ENCODE measurements at places on chromosomes 13 and 19.
A peak's percentile ranks its signal among the peaks of the same experiment; 100 is the strongest.

GRCh38 chr13:45021250-45021649, 31.9 kb downstream of the GPALPP1 start:
- no peak for DNase-seq

DNA sequence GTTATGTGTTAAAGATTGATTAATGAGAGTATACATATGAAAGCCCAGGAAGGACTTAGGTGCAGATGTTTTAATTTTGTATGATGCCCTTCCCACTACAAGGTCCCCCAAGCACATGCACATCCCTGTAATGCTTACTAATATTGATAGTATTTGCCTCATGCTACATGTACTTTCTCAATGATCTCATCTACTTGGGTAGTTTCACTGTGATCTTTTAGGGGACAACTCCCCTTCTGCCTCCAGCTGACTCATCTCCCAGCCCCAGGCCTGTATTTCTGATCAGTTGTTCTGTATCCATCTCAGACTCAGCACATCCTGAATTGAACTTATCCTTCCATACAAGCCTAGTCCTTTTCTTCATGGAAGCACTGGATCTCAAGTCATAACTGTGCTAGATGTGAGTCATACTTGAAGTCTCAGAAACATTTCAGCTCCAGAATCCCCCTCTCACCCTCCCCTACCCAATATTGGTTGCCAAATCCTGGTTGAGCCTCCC, 49.4 kb upstream of the INTS6 start:
- peak; percentile 81 for DNase-seq

DNA sequence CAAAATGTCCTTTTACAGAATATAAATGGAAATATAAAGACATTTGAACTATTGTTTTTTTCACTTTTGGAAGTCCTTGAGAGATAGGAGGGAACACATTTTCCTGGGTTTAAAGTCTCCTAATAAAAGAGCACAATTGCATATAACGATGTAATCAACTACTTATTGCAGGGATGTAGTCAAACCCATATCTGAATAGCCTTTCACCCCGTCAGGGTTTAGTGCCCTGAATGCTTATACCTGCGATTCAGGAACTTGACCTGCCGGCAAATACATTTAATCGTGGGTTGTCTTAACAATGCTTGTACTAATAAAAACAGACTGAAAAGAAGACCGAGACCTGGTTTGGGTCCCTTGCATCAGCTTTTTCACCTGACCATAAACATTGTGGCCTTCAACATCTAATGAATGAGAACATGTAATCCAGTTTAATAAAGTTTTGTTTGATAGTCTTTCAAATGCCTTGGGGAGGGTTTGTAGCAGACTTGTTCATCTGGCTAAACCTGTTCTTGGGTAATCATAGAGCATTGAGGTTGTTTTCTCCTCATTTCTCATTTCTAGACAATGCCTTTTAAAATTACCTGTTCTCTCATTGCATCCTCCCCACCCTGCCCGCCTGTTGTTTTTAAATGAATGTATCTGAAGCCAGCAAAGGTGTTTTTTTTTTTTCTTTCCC, 7.0 kb downstream of the KLF5 start:
- no peak for DNase-seq

GRCh38 chr19:39319892-39320248, 793 bp downstream of the LRFN1 start:
- DNase-seq, result no peak

GRCh38 chr19:33484226-33484774, 37.3 kb downstream of the PEPD start:
- no peak for DNase-seq

- no peak for DNase-seq
These were observed 20.3 kb downstream of the ACTN4 start for GRCh38 chr19:38667661-38668171.

- DNase-seq, result no peak
These were observed 14.1 kb downstream of the IZUMO4 start for GRCh38 chr19:2110822-2111221.

- no peak for DNase-seq
These were observed 61.4 kb downstream of the RNASEH2B start for GRCh38 chr13:50970956-50971355.

- DNase-seq, result no peak
These were observed 166.1 kb downstream of the SLC7A1 start for GRCh38 chr13:29429286-29429900.

GRCh38 chr13:28743020-28743419, 24.2 kb upstream of the SLC46A3 start:
- DNase-seq, result no peak

GRCh38 chr19:58354478-58355030, 1.3 kb upstream of the A1BG start:
- DNase-seq, result no peak

- no peak for DNase-seq
These were observed 5.9 kb upstream of the MCF2L start for GRCh38 chr13:112962911-112963625.

- no peak for DNase-seq
These were observed 14.8 kb upstream of the ATP8B3 start for GRCh38 chr19:1826557-1827521.

DNA sequence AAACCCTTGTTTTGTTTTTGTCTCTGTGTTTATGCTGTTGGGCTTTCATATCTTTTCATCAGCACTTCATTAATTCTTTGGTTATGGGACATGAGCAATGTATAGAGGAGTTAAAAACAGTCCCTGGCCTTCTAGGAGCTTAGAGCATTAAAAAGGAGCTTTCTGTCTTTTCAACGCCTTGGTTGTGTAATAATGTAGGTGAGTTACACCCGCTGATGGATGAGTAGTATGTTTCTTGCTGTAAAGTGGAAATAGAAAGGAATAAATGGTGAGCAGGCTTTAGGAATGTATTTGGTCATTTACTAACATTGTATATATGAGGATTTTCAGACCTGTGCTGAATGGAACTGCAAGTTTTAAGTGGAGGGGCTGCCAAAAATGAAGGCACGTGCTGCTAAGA, 121.5 kb upstream of the RNF113B start:
- no peak for DNase-seq

GRCh38 chr13:90445179-90445578, 902.3 kb upstream of the MIR17HG start:
- no peak for DNase-seq

GRCh38 chr13:32381539-32381938, 46.4 kb downstream of the N4BP2L1 start:
- DNase-seq, result peak; percentile 16

GRCh38 chr19:49985871-49986270, 24.9 kb upstream of the SIGLEC11 start:
- DNase-seq, result no peak

DNA sequence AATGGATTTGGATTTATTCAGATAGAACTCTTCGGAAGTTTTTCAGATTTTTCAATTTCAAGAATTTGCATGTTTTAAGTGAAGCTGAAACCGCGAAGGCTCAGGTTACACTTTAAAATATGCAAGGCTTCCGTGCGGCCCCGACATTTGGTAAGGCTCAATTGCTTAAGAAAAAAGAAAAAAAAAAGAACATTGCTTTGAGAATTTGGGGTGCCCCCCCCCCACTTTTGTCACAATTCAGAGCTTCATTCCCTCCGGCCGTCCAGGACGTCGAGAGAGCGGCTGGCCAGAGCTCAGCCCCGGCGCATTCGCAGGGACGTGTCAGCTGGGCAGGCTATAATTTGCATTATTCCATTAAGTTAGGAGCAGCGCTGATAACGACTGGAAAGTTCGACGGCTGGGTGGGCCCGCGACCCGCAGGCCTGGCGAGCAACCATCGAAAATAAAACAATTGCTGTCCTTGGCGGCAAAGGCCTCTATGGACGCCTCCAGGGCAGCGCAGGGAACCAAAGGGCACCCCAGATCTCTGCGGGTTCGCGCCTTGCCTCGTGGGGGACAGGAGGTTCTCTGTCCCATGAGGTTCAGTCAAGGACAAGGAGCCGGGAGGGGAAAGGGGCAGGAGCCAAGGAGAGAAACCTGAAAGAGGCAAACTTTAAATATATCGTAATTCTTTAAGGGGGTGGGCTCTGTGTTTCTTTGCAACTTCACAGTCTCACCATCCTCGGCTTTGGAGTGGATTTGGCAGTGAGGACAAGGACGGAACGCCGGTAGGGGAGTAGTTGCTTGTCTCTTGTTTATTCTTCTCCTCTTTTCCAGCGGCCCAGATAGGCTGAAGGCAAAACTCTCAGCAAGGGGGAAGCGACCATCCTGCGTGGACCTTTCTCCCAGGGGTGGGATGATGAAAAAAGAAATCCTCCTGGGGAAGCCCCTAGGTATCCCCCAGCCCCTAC, 7.0 kb downstream of the SOX21 start:
- no peak for DNase-seq

DNA sequence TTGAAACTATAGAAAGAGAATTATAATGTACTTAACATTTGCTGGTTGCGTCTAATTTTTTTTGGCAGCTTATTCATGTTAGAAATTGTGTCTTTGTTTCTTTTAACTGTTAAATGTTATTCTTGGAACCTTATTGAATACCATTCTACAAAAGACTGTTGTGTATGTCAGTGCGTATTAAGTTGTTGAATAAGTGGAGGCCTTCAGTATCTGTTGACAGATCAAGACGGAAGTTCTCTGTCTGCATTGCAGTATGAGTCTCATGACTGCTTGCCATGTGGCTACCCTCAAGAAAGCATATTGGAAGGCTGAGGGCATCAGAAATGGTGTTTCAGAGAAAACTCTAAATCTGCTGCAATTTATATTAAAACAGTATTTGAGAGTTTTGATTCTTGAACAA, 8.5 kb downstream of the UBA2 start:
- no peak for DNase-seq

GRCh38 chr13:27954406-27954851, 14.7 kb downstream of the CDX2 start:
- DNase-seq, result no peak

DNA sequence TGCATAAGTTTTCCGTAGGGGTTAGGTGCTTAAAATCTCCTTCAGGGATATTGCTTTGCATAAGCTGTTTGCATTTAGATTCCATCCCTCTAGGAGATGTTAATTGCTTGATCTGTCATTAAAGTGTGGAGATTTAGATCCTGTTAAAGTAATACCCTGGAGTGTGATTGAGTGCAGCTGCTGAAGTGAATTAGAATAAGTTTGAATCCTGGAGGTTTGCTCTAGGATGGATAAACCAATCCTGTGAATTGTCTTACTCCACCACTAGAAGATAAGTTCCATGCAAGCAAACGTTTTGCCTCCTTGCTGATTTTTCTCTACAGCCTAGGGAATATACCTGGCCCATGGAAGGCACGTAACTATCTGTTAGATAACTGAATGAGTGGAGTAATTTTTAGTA, 1487.2 kb upstream of the PRR20A start:
- DNase-seq, result no peak

DNA sequence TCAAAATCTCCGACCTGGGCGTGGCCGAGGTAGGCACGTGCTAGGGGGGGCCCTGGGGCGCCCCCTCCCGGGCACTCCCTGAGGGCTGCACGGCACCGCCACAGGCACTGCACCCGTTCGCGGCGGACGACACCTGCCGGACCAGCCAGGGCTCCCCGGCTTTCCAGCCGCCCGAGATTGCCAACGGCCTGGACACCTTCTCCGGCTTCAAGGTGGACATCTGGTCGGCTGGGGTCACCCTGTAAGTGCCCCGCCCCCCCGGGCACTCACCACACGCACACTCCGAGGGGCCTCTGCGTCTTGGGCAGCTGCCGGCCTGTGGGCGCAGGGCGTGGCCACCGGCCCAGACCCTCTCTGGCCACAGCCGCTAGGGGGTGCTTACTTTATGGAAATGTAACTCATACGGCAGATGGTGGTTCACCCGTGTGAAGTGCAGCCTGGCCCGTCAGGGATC, 14.9 kb downstream of the STK11 start:
- no peak for DNase-seq

- DNase-seq, result no peak
These were observed 21.8 kb upstream of the OBI1 start for GRCh38 chr13:78680576-78681350.

DNA sequence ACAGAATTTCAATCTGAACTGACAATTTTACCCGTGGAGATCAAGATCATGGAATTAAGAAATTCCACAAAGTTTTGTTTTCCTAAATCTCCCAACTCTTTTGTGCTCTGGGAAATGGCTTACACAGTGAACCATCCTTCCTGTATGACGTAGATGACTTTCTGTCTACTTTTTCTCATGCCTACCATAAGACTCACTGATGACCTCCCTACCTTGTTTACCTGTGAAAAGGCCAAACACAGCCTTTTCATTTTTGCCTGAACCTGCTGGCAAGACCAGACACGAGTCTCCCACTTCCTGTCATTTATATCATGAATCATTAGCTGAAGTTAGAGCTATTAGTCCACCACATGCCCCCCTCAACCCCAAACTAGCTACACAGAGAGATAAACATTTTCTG, 4.6 kb upstream of the KBTBD6 start:
- no peak for DNase-seq

DNA sequence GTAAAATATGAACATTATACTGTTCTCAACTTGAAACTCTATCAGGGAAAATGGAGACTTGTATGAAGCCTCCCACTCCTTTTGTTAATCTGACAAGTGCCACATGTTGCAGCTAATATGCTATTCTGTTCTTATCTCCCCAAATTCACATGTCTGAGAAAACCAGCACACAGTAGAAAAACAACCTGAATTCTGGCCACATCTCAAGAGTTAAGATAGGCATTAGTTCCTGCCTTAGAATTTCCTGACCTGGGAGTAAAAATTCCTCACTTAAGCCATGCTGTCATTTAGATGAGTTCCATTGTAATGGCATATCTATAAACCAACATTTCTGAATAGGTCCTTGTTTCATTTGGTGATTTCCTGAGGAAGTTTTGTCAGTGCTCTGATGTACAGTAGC, 1098.5 kb downstream of the EFNB2 start:
- no peak for DNase-seq

DNA sequence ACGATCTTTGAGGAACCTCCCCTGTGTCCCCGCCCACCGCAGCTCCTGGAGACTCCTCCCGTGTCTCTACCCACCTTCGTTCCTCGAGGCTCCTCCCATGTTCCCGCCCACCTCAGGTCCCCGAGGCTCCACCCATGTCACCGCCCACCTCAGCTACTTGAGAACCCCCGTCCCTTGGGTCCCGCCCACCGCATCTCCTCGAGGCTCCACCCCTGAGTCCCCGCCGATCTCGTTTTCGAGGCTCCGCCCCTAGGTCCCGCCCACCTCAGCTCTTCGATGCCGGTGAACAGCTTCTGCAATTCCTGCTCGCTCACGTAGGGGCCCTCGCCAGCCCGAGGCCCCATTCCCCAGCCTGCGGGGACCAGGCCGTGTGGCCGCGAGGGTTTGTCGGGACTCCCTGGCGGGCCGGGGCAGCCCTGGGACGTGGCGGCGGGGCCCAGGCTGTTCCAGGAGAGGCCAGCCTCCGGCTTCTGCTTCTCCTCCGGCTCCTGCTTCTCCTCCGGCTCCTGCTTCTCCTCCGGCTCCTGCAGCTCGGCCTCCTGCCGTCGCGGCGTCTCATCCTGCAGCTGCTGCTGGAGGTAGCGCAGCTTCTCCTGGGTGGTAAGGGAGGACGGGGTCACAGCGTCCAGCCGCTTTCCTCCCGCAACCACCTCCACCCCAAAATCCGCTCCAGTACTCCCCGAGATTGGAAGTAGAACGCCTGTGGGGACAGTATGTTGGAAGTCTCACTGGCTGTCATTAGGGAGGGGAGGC, 16.7 kb downstream of the TSKS start:
- peak; percentile 36 for DNase-seq

GRCh38 chr19:1854542-1855039, 6.3 kb upstream of the REXO1 start:
- no peak for DNase-seq

- no peak for DNase-seq
These were observed 50.2 kb downstream of the PEPD start for GRCh38 chr19:33471111-33471996.

GRCh38 chr13:50229960-50230661, 214.9 kb downstream of the KCNRG start:
- DNase-seq, result peak; percentile 68

GRCh38 chr13:71610876-71611275, 256.1 kb downstream of the DACH1 start:
- DNase-seq, result peak; percentile 40

Measured in activated CD4-positive, alpha-beta T cell treated with anti-CD3 and anti-CD28 coated beads, Interleukin-10, Interleukin-2, amounts not matched to agents 100 ng/mL and 50 ng/mL, durations not matched to agents 16 hours and 8 hours (primary cell).